Head of caudate nucleus (tissue), 42 donors: ENCODE measurements at places on chromosomes 2 and 18.

GRCh38 chr2:29496198-29496597 is 381.0 kb downstream of the CLIP4 start:
- no peak for DNase-seq

- DNase-seq = no peak
Measured at GRCh38 chr18:22345718-22346117, 72.0 kb downstream of the CTAGE1 start.

- no peak for DNase-seq
Measured at GRCh38 chr2:37321029-37321682, 3.5 kb downstream of the PRKD3 start.

GRCh38 chr2:240603081-240603835 is 16.7 kb downstream of the CAPN10 start:
- DNase-seq = no peak

GRCh38 chr2:30404319-30405259 is 42.5 kb upstream of the LCLAT1 start:
- DNase-seq = no peak

DNA sequence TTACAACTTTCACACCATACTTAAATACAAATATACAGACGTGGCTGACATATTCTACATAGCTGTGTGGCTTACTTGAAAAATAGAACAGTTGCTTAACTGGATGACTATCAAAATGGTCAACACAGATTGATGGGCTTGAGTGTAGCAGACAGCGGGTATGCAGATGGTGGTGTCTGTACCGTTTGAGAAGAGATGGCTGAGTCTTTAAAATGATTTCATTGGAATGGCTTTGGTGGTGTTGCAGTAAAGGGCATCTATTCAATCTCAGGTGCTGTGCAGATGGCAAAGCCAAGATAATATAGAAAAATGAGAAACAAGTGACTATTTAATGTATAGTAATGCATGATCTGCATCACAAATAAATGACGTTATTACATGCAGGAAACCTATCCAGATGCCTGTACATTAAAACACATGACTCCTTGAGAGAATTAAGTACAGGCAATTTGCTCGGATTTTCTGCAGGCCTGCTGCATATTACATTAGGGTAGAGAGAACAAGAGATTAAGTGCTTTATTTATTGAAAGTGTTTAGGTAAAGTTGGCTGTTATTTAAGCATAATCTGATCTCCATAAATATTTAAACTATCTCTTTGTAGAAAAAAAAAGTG is 68.5 kb downstream of the AGPS start:
- no peak for DNase-seq

- no peak for DNase-seq
Measured at GRCh38 chr2:29417630-29418029, 302.4 kb downstream of the CLIP4 start.

- no peak for DNase-seq
Measured at GRCh38 chr2:105371156-105371555, 27.7 kb downstream of the FHL2 start.

DNA sequence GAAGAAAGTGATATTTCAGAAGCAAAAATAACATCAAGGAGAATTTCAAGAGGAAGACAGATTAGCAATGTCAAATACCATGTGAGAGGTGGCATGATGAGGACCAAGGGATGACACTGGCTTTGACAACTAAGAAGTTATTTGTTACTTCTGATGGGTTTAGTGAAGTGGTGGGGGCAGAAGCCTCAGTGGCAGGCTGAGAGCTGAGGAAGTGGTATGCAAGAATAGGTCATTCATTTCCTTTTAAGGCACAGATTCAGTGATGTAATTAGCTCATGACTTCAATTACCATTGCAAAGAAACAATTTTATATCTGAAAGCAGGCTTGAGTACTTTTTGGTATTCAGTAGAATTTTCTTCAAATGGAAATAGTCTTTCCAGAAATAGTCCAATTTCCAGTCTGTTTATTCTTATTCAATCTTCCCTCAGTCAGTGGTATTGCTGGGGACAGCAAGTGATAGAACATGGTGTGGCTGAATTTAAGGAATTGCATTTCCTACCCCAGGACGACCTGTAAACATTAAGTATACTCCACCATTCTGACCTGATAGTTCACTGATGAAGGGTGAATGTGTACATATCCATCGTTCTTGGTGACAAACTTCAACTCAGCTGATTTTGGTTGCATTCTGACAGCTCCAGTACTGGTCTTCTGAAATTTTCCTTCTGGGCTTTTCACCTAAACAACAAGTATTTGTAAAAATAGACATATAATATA is 28.2 kb downstream of the GEMIN6 start:
- no peak for DNase-seq

GRCh38 chr18:4384932-4385331 is 70.2 kb downstream of the DLGAP1 start:
- no peak for DNase-seq

DNA sequence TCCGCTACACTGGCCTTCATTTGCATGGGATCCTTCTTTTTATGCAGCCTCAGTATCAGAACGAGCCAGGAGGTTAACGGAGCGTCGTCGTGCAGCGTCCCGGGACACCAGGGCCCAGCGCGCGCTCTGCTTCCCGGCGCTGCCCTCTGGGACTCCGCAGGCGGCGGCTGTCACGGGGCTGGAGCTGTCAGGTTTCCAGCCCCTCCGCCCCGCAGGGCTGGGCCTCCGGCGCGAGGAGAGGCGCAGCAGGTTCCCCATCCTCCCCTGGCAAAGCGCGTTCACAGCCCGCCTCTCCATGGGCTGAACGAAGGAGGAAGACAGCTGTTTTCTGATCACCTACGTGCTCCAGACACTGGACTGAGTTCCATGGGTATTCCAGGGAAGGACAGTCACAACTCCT is 12.5 kb upstream of the PAX8 start:
- DNase-seq = no peak

DNA sequence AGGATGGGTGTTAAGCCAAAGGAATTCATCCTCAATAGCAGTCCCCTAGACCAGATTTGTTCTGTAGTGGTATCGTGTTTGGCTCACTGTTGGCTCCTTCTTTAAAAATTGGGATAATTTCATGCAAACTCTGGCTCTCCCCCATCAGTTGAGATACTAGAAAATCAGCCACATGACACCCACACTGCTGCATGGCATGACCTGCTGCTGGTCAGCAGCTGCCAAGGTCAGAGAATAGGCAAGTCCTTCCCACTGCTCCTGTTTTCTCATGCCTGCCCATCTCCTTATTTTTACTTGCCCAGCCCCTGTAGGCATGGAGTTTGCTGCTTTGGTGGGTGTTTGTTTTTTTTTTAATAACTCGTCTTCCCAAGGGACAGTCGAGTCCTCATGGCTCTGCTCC is 1.0 kb upstream of the SNRNP200 start:
- DNase-seq = no peak

DNA sequence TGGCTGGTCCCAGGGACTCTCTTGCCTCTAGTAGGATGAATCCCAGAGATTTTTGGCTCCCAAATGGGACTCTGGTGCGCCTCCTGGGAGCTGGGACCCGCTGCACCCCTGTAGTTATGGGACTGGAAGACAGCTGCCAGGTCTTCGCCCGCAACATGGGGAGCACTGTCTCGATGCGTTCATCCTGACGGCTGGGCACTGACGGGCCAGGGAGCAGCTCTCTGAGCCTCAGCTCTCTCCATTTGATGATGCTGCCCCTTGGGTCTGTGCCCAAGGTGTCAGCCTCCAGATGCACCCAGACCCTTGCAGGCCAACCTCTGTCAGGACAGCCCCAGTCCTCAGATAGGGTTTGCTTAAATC is 9.3 kb upstream of the ARMC9 start:
- no peak for DNase-seq

DNA sequence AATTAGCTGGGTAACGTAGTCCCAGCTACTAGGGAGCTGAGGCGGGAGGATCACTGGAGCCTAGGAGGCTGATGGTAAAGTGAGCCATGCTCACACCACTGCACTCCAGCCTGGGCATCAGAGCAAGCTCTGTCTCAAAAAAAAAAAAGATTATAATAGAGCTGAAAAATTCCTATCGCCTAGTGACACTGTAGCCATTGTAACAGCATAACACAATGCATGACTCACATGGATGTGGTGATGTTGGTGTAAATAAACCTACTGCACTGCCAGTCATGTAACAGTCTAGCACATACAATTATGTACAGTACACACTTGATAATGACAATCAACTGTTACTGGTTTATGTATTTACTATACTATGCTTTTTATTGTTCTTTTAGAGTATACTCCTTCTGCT is 39.6 kb downstream of the MGAT4A start:
- no peak for DNase-seq
